Liver (tissue), 10 donors: ENCODE measurements at places on chromosomes 13 and 19. TPM values are rescaled to one million over a fixed set of nuclear protein-coding genes. Genes with fewer than 3 reads are reported as not detected.
A peak's percentile ranks its signal among the peaks of the same experiment; 100 is the strongest.

- no peaks in the 10 kb centered on the region for H3K27me3 ChIP-seq
- H3K4me1 ChIP-seq = no peaks in the 10 kb centered on the region
- no peak overlapping the region for H3K4me3 ChIP-seq
- H3K36me3 ChIP-seq = peaks cover 5% of the 10 kb centered on the region
Measured at GRCh38 chr19:40246292-40247073, 20.0 kb upstream of the CCNP start.

- H3K36me3 ChIP-seq = no peaks in the 10 kb centered on the region
- H3K4me1 ChIP-seq = no peaks in the 10 kb centered on the region
- H3K27ac ChIP-seq = no peak overlapping the region
- no peak for DNase-seq
Measured at GRCh38 chr19:53892981-53893325, 11.0 kb downstream of the PRKCG start.

DNA sequence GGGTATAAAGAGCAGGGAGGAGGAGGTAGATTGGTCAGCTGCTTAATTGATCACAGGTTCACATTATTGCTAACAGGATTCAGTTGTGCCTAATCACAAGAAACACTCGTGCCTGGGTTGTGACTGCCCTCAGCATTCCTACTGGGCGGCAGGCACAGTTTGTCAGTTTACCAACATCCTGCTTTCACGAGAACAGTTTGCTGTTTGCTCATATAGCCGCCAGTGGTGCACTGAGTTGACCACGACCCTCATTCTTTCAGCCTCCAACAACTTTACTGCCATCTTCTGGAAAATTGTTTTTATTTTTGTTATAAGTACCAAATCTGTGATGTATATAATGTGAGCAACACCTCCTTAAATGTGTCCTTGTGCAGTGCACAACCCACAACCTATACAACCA lies 16.2 kb upstream of the IFT88 start:
- H3K27me3 ChIP-seq = no peaks in the 10 kb centered on the region
- H3K4me3 ChIP-seq = no peak overlapping the region
- no peak overlapping the region for H3K27ac ChIP-seq
- DNase-seq = no peak
- H3K36me3 ChIP-seq = no peaks in the 10 kb centered on the region

GRCh38 chr13:30241532-30241931 lies 65.8 kb downstream of the KATNAL1 start:
- no peaks in the 10 kb centered on the region for H3K27me3 ChIP-seq
- no peaks in the 10 kb centered on the region for H3K4me1 ChIP-seq
- DNase-seq = no peak
- H3K27ac ChIP-seq = no peak overlapping the region

DNA sequence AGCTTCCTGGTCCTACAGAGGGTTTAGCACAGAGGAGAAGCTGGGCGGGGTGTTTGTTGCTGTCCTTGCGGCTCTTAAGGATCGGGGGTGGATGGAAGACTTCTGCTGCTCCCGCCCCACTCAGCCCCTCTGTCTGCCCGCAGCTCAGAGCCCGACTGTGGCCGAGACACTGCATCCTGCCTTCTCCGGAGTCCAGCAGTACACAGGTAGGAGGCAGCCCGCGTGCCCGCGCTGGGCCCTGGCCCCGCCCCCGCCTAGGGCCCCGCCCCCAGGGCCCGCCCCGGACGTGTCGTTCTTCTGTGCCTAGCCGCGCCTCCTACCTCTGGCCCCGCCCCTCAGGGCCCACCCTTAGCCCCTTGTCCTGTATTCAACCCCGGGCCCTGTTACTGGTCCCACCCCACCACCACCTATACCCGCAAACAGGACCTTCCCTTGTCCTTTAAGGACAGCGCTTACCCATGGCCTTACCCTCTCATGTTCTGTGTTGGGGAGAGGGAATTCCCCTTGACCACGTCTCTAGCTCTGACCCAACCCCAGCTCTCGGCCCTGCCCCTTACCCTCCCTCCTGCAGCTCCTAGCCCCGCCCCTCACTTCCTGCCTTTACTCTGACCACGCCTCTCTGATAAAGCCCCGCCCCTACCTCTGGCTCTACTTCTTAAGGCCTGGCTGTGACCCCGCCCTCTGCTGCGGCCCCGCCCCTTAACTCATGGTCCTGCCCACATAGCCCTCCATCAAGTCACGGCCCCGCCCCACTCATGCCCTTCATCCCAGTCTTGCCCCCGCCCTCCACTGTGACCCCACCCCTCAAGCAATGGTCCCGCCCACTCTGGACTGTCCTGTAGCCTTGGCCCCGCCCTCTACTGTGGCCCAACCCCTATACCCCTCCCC lies 60.5 kb downstream of the CELF5 start:
- H3K36me3 ChIP-seq = no peaks in the 10 kb centered on the region
- DNase-seq = peak; percentile 83
- H3K4me3 ChIP-seq = no peak overlapping the region

DNA sequence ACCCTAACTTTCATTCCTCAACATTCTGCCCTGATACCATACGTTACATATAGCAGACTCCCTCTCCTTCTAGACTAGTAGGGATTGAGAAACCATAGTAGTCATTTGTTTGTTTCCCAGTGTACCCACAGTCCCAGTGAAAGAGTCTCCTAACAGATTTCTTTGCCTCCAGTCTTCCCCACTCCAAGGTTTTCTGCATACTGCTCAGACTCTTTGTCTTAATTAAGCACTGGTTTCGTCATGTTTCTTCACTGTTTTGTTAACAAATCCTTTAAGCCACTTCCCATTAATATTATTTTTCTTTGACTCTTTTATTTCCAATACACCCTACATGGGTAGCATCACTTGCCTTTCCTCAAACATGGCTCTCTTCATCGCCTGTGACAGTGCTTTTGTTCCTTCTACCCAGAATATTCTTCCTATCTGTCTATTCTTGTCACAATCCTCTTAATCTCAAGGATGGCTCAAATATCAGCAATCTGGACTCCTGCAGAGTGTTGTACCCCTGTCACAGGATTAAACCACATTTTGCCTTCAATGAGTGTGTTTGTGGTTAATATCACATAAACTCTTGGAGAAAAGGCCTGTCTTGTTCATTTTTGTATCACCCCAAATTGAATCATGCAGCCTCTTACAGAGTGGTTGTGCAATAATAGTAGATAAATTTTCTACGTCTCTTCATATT lies 92.7 kb upstream of the KLF12 start:
- no peak for DNase-seq
- no peaks in the 10 kb centered on the region for H3K27me3 ChIP-seq
- H3K4me1 ChIP-seq = peaks cover 21% of the 10 kb centered on the region
- no peak overlapping the region for H3K4me3 ChIP-seq
- H3K36me3 ChIP-seq = no peaks in the 10 kb centered on the region
- peak overlapping the region; percentile 59 for H3K27ac ChIP-seq

Gene POSTN
- 1.1 TPM for total RNA-seq

DNA sequence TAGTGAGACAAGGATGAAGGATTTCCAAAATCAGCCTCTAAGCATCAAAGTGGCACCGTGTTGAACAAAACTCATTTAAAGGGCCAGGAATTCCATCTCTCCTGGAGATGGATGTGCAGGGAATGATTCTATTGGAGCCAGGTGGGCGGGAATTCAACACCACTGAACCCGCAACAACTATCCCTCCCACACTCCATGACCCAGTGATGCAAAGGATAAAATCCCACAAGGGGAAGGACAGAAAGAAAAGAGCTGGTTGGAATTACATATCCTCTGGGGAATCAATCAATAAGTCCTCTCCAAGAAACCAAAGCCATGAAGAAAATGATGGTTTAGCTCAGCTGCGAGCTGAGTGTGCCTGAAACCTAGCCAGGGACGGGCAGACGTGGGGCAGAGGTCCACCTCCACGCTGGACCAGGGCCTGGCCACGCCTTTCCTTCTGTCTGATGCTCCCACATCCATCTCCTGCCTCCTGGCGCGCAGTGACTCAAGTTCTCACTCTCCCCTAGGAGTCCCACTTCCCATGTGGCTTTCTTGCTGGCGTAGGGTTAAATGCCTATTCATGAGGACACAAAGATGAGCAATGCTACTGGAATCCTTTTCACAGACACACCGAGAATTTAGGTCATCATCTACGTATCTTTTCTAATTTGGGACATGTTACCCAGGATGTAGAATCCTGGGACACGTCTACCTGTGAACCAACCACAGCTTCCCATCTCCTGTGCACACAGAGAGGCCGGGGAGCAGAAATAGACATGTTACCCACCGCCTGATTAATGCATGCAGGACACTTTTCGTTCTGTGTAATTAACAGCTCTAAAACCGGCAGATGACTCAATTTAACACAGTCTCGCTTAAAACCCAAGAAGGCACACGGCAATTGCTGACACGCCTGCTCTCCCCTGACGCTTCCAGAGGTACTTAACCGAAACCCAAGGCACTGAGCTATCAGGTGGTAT lies 48.6 kb downstream of the PEPD start:
- peaks cover 3% of the 10 kb centered on the region for H3K36me3 ChIP-seq
- no peak overlapping the region for H3K27ac ChIP-seq
- H3K4me1 ChIP-seq = no peaks in the 10 kb centered on the region
- no peak for DNase-seq

DNA sequence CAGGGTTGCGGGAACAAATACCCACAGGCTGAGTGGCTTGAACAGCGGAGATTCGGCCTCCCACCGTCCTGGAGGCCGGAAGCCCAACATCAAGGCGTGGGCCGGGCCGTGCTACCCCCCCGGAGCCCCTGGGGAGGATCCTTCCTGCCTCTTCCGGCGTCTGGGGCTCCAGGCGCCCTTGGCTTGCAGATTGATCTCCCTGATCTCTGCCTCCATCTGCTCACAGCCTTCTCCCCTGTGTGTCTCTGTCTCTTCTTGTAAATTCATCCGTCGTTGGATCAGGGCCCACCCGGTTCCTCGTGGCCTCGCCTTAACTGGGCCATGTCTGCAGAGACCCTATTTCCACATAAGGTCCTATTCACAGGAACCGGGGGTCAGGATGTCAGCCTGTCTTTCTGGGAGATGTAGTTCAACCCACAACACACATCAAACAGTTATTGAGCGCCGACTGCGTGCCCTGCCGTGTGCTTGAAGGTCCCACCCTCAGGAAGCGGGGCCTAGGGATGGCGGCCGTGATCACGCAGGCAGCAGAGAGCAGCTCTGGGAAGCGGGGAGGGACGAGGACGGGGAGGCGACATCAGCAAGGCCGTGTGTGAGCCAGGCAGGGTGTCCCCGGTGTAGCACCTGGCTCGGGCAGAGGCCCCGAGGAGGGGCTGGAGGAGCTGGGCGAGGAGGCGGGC lies 21.3 kb downstream of the HCN2 start:
- DNase-seq = no peak
- no peak overlapping the region for H3K4me3 ChIP-seq
- no peak overlapping the region for H3K27ac ChIP-seq
- no peaks in the 10 kb centered on the region for H3K27me3 ChIP-seq
- H3K36me3 ChIP-seq = no peaks in the 10 kb centered on the region

DNA sequence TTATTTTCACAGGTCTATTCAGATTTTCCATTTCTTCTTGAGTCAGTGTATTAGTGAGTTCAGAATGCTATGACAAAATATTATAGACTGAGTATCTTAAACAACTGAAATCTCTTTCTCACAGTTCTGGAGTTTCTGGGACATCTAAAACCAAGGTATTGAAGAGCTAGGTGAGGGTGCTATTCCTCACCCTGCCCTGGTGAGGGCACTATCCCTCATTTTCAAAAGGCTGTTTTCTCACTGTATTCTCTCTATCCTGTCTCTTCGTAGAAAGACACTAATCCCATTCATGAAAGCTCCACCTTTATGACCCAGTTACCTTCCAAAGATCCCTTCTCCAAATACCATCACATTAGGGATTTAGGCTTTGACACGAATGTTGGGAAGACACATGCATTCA lies 1617.1 kb downstream of the PCDH9 start:
- no peaks in the 10 kb centered on the region for H3K36me3 ChIP-seq
- H3K4me1 ChIP-seq = no peaks in the 10 kb centered on the region
- no peak for DNase-seq
- no peak overlapping the region for H3K27ac ChIP-seq
- no peak overlapping the region for H3K4me3 ChIP-seq

- H3K4me3 ChIP-seq = no peak overlapping the region
- no peak overlapping the region for H3K27ac ChIP-seq
- H3K36me3 ChIP-seq = no peaks in the 10 kb centered on the region
Measured at GRCh38 chr19:4636761-4637160, 2.6 kb upstream of the TNFAIP8L1 start.

Gene RHPN2
- 7.6 TPM for total RNA-seq

- no peaks in the 10 kb centered on the region for H3K36me3 ChIP-seq
- H3K27ac ChIP-seq = no peak overlapping the region
- no peaks in the 10 kb centered on the region for H3K4me1 ChIP-seq
Measured at GRCh38 chr19:55855160-55855559, 18.8 kb downstream of the NLRP4 start.

- H3K4me3 ChIP-seq = no peak overlapping the region
- no peaks in the 10 kb centered on the region for H3K4me1 ChIP-seq
- H3K27me3 ChIP-seq = no peaks in the 10 kb centered on the region
- DNase-seq = no peak
Measured at GRCh38 chr13:83883061-83883523, 818 bp upstream of the SLITRK1 start.

GRCh38 chr19:2032296-2032941 lies 16.9 kb upstream of the BTBD2 start:
- H3K4me1 ChIP-seq = peaks cover 25% of the 10 kb centered on the region
- H3K36me3 ChIP-seq = no peaks in the 10 kb centered on the region
- no peak for DNase-seq
- no peak overlapping the region for H3K4me3 ChIP-seq
- peak overlapping the region; percentile 99 for H3K27ac ChIP-seq
- H3K27me3 ChIP-seq = no peaks in the 10 kb centered on the region

Gene ZNF442
- total RNA-seq = 4.2 TPM

DNA sequence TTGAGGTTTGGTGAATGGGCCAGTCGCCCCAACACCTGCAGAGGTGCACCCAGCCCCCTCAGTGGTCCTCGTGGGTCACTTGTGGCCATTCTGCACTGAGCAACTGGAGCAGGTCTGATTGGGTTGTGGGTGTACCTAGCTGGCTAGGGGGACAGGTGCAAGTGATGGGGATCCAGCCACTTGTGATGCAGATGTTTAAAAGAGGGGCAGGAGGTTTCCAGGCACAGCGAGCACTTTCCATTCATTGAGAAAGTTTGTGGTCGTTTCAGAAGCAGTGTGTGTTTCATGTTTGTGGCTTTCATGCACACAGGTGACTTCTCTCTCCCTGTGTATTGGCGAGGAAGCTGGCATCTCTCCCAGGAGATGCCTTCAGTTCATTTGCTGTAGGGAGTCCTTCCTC lies 34.7 kb downstream of the TSSK6 start:
- peaks cover 4% of the 10 kb centered on the region for H3K36me3 ChIP-seq
- H3K4me1 ChIP-seq = peaks cover 5% of the 10 kb centered on the region
- no peak overlapping the region for H3K27ac ChIP-seq
- H3K27me3 ChIP-seq = no peaks in the 10 kb centered on the region
- no peak for DNase-seq

DNA sequence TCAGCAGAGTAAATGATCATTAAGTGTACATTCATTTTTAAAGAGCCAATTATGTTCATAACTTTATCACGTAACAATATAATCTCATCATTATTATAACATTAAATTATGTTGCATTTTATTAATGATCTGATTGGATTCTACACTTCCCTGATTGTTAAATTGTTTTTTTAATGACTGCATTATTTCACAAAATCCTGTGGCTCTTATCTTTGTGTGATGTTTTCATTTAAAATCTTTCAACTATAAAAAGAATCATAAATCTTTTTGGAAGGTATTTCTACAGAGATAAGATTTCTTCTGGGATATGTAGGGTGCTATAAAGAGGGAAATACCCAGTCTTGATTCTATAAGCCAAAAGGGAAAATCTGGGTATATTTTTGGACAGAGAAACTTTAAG lies 101.7 kb downstream of the ZIC5 start:
- H3K36me3 ChIP-seq = no peaks in the 10 kb centered on the region
- no peak overlapping the region for H3K27ac ChIP-seq
- no peaks in the 10 kb centered on the region for H3K4me1 ChIP-seq
- H3K4me3 ChIP-seq = no peak overlapping the region
- no peak for DNase-seq
